ENCODE measurements at places on chromosomes 12 and 14.

- peak; percentile 5 for DNase-seq
These were observed 148.0 kb upstream of the PDE3A start for GRCh38 chr12:20220339-20220738.

GRCh38 chr12:112809684-112810083, 18.1 kb downstream of the RPH3A start:
- DNase-seq, result no peak

DNA sequence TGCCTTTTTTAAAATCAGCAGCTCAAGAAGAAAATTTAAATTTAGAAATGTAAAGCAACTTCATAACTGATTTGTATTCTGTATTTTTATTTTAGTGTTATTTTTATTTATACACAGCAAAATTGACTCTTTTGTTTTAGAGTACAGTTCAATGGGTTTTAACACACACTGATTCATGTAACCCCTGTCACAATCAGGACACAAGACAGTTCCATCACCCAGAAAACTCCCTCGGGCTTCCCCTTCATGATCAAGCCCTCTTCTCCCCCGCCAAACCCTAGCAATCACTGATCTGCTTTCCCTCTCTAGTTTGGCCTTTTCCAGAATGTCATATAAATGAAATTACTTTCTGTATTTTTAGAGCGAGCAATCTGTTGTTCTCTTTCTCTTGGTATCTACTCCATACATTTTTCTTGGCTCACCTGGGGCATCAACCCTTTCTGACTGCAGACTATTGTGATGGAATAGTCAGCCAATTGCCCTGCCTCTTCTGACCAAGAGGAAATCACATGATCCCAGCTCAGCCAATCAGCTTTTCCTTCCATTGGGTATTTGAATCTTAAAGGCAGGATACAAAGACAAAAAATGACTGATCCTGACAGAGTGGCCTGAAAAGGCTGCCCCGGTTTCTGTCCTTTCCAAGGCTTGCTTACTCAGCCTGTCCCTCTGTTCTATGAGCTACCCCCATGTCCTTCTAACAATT, 5.3 kb downstream of the SLC5A8 start:
- DNase-seq, result no peak

- DNase-seq, result no peak
These were observed 103.2 kb upstream of the DIO3 start for GRCh38 chr14:101457936-101458740.

DNA sequence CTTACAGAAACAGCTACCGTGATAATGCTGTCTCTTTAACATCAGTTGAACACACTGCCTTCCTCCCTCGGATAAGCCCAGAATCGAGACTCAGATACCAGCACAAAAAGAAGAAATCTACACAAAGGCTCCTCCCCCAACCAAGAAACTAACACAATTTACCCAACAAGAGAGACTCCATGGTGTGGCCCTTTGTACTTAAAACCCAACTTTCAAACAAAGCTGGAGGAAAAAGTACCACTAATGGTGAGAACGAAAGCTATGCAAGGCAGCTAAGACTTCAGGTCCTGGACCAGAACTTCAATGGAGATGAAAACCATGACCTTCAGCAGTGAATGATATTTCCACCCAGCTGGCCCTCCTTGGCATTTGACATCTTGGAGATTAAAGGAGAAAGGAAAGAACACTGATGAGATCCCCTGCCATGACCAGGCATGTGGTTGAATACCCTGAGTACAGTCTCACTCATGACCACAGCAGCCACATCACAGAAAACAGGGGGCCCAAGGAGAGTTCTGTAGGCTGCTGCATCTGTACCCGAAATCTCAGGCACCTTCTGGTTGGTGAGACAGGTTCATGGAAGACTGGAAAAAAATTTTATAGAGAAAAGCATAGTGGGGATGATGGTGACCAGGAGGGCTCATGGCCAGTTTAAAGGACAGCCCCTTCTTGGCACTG, 36.7 kb downstream of the RBM19 start:
- DNase-seq, result no peak

DNA sequence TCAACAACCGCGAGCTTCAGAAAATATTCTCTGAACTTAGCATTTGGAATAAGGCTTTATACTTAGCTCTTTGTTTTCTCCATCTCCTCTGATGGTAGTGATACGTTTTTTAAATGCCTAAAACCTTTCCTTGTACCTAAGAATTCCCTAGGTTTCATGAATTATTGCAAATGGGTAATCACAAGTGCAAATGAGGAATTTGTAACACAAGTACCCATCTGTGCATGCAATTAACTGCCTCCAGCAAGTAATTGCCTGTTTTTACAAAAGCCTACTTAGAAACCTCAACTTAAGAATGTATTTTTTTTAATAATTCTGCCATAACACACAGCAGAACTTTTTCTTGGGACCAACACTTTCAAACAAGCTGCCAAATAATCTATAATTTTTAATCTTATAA, 149.2 kb downstream of the PHLDA1 start:
- DNase-seq, result no peak

DNA sequence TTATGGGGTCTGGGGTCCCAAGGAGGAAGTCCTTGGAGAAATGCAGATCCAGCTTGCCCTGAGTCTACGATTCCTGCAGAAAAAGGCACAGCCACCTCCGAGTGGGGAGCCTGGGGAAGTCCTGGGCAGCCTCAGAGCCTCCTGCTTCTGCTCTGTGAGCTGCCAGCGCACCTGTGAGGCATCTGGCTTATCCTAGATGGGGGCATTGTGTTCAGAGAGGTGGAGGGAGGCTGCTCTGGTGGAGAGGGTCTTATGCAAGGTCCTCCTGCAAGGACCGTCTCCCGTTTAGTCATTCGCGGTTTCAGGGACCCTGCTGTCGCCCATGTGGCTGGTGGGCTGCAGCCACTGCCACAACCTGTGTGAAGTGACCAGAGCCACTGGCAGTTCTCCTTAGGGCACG, 53.0 kb upstream of the PRMT8 start:
- no peak for DNase-seq

- no peak for DNase-seq
These were observed 748 bp upstream of the ACVRL1 start for GRCh38 chr12:51906430-51907082.

GRCh38 chr12:65926119-65926908, 102.0 kb downstream of the HMGA2 start:
- no peak for DNase-seq

DNA sequence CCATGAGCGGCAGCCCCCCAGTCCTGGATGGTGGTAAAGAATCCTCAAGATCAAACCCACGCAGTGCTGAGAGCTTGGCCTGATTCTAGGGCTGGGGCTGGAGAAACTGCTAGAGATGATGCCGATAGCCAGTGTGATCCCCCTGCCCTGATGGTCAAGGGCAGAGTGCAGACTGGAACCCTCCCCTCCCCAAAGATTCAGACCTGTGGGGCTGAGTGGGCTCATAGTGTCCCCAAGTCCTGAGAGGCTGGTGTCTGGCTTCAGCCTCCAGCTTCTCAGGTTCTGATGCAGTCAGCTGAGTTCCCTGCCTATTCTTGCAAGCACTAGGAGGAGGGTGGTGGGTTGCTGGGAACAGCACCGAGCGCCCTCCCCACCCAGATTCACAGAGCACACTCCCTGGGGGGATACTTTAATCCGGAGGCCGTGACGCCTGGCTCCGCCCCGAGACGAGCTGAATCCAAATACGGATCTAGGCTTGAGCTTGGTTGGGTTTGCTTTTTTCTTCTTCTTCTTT, 11.9 kb downstream of the RHOF start:
- DNase-seq, result no peak

GRCh38 chr14:98374136-98374535, 897.9 kb downstream of the BCL11B start:
- DNase-seq, result no peak

DNA sequence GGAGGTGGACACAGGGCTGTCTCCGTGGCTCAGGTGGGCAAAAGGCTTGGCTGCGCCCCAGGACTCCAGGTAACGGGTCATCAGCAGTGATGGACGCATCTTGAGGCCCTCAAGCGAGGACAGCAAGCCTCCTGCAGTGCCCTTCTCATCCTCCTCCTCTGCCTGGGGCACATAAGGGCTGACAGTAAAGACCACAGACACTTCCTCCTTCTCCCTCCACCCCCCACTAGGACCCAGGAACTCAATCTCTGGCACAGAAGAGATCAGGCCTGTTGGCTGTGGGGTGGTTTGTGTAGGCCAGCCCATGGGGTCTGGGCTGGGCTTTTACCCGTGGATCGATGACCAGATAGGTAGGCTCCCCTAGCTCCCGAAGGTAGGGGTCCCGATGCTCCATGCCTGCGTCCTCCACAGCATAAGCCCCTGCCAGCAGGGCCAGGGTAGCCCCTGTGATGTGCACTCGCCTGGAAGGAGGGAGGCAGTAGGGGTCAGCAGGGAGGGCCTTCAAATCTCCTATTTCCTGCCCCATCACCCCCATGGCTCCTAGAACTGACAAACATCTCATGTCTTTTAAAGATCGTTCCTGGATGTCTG, 5.7 kb downstream of the ADCY4 start:
- no peak for DNase-seq

DNA sequence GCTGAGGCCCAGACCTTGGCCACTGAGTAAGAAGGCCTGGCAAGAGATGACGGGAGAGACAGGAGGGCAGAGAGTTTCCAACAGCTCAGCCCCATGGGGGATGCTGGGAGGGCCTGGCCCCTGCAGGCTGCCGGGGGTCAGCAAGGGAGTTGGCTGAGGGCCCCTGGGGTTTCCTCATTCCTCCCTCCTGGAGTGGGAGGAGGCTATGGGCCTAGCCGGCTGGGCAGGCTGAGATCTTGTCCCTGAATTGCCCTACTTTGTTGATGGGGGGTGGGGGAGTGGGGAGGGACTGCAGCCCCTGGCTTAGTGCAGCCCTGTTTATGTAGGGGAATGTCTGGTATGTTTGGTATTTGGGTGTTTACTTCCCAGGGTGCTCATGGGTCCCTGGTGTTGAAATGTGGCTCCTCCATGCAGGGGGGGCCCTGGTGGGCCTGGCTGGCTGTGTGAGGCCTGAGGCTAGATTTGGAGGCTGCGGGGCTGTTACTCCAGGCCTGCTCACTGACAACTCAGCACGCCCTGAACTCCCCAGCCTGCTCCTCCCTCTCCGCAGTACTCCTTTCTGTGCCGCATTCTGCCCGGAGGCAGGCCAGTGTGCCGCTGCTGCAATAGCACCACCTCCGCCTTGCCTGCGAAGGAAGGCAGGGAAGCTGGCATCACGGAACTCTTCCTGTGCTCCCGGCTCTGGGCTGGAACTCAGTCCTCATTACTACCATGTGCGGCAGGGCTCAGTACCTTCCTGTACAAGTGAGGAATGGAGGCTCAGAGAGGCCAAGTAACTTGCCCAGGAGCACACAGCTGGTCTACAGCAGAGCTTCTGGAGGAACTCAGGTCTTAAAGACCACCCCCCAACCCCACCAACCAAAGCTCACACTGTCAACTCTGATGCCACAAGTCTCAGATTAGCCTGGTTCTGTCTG, 25.3 kb downstream of the JDP2 start:
- DNase-seq, result peak; percentile 86

DNA sequence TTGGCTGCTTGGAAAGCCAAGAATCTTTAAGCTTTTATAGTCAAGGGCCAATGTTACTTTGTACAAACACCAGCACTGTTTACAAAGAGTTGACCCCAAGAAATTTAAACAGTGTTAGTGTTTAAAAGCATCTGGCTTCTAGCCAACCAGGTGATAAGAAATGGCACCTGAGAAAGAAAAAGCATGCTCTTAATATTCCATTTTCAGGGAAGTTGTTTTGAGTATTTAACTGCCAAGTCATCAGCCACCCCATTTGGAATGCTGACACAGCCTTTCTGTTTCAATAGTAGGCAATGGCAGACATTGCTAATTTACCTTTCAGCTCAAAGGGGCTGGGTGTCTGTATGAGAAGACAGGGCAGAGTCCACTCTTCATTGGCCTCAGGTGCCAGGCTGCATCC, 3.7 kb upstream of the SLC35F4 start:
- DNase-seq, result no peak

DNA sequence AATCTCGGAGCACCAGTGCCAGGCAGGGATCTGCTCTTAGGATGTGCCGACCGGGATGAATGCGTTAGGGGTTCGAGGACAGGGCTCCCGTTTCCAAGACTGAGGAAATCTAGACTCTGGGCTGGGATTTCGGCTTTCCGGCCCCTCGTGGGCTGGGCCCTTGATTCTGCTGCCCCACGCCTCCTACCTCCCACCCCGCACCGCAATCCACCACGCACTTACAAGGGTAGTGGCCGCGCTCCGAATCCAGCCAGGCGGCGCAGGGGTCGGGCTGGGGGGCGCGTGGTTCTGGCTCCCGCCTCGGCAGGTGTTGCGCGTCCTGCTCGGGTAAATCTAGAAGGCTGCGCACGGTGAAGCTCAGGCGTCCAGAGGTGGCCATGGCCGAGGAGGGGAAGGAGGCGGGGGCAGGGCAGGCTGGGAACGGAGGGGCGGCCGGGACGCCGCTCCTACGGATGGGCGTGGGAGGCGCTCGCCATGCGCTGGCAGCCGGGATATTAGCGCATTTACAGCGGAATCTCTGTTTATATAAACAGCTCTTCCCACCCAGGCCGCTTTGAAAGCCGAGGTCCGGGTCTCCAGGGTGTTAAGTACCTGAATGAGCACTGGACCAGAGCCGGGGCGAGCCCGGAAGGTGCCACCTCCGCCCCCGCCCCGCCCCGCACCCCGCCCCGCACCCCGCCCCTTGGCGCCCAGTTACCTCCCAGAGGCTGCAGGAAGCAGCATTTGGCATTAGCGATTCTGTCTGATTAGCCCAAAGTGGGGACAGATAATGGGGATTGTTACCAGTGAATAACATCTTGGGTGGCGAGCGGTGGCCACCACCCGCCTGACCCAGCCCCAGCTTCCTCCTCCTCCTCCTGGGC, at the start of gene NKX2-8:
Gene NKX2-8 (minus strand): TSS at position 604 of the 863 bp plus-strand sequence. CDS start 225 bp downstream, at position 379.
- no peak for DNase-seq

- DNase-seq, result no peak
These were observed 103.7 kb downstream of the SCAF11 start for GRCh38 chr12:45886685-45887084.

- no peak for DNase-seq
These were observed 89.4 kb downstream of the RPAP3 start for GRCh38 chr12:47616440-47616839.

GRCh38 chr14:51818748-51819380, 41.5 kb upstream of the GNG2 start:
- DNase-seq, result no peak

GRCh38 chr14:67522270-67522669, 10.8 kb upstream of the PLEKHH1 start:
- no peak for DNase-seq

GRCh38 chr14:23644195-23644918, 8.2 kb downstream of the DHRS2 start:
- no peak for DNase-seq

Data from GM04504 (cell line).